ENCODE measurements at places on chromosomes 3 and 15.
A peak's percentile ranks its signal among the peaks of the same experiment; 100 is the strongest.

- DNase-seq: no peak
These were observed 352 bp upstream of the TMF1 start for GRCh38 chr3:69052472-69052898.

GRCh38 chr3:120451806-120452205 is 1.0 kb upstream of the FSTL1 start:
- DNase-seq: no peak

GRCh38 chr3:60645801-60646200 is 605.5 kb downstream of the FHIT start:
- DNase-seq: no peak

GRCh38 chr3:188271226-188271914 is 117.4 kb downstream of the LPP start:
- DNase-seq: no peak

GRCh38 chr15:79540551-79540950 is 108.4 kb downstream of the MINAR1 start:
- DNase-seq: no peak

DNA sequence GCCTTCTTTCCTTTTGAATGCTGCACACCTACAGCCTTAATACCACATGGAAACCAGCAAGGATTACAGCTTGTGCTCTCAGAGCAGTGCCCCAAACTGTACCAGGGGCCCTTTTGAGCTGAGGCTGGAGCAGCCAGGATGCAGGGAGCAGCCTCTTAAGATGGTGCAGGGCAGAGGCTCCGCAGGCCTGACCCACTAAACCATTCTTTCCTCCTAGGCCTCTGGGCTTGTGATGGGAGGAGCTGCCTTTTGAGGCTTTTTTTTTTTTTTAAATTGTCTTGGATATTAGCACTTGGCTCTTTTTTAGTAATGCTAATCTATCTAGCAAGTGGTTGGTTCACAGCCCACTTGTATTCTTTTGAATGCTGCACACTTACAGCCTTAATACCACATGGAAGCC is 37.7 kb downstream of the PFN2 start:
- no peak for DNase-seq

- no peak for DNase-seq
These were observed 58.5 kb upstream of the TRIM71 start for GRCh38 chr3:32759342-32759741.

GRCh38 chr3:24387493-24387892 is 107.2 kb downstream of the THRB start:
- no peak for DNase-seq

GRCh38 chr3:42815826-42816225 is 6.6 kb downstream of the ACKR2 start:
- no peak for DNase-seq

GRCh38 chr3:127043731-127044510 is 61.0 kb downstream of the PLXNA1 start:
- DNase-seq: no peak

GRCh38 chr15:57147621-57148020 is 228.7 kb upstream of the CGNL1 start:
- DNase-seq: no peak

GRCh38 chr3:98778852-98779413 is 15.8 kb downstream of the ST3GAL6 start:
- DNase-seq: no peak

- no peak for DNase-seq
These were observed 193.3 kb upstream of the CTDSPL start for GRCh38 chr3:37668431-37668817.

DNA sequence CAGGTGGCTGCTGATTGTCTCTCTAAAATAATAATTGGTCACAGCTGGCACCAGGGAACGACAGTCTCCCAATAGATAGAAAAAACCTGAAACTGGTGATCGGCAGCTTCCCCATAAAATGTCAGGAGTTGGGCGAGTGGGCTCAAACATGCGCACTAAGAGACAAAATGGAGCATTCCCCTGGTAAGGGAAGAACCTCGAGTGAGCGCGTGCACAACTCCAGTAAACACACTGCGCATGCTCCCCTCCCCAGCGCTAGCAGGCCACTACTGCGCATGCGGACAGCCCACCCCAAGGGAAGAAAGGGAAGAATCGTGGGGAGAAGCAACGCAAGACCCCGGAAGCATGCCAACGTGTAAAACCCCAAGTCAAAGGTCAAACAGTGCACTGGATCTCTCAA is 7.7 kb upstream of the STARD5 start:
- no peak for DNase-seq

GRCh38 chr3:33645060-33645647 is 72.9 kb downstream of the CLASP2 start:
- no peak for DNase-seq

GRCh38 chr3:177331203-177331835 is 134.0 kb upstream of the TBL1XR1 start:
- no peak for DNase-seq

- DNase-seq: peak; percentile 88
These were observed 279.3 kb upstream of the THBS1 start for GRCh38 chr15:39301589-39301999.

GRCh38 chr3:10010421-10010877 is 15.8 kb upstream of the FANCD2 start:
- no peak for DNase-seq

DNA sequence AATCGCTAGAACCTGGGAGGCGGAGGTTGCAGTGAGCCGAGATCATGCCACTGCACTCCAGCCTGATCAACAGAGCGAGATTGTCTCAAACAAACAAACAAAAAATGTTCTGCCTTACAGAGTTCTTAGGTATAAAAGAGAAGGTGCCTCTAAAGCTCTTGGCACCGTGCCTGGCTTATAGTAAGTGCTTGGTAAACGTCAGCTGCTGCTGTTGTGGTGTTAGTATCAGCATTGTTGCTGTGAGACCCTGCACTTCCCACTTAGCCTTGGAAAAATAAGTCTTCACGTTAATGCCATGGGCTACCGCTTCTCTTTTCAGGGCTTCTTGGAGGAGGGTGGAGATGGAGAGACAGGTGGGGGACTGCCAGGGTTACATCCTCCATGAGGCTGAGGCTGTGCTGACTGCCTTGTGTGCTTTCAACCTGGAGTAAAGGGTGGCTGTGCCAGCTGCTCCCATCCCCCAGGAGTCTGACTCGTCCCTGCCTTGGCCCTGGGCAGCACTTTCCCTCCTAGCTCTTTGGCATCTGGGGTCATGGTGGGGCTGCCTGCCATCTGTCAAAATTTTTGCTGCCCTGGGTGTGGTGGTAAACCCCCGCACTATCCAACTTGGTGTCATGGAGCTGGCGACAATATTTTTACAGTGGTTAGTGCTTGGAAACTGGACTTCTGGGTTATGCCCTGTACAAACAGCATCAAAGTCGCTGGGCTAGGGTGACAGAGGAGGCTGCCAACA is 17.8 kb downstream of the FLNB start:
- DNase-seq: no peak

GRCh38 chr15:40957581-40958051 is 4.3 kb downstream of the CHAC1 start:
- no peak for DNase-seq

DNA sequence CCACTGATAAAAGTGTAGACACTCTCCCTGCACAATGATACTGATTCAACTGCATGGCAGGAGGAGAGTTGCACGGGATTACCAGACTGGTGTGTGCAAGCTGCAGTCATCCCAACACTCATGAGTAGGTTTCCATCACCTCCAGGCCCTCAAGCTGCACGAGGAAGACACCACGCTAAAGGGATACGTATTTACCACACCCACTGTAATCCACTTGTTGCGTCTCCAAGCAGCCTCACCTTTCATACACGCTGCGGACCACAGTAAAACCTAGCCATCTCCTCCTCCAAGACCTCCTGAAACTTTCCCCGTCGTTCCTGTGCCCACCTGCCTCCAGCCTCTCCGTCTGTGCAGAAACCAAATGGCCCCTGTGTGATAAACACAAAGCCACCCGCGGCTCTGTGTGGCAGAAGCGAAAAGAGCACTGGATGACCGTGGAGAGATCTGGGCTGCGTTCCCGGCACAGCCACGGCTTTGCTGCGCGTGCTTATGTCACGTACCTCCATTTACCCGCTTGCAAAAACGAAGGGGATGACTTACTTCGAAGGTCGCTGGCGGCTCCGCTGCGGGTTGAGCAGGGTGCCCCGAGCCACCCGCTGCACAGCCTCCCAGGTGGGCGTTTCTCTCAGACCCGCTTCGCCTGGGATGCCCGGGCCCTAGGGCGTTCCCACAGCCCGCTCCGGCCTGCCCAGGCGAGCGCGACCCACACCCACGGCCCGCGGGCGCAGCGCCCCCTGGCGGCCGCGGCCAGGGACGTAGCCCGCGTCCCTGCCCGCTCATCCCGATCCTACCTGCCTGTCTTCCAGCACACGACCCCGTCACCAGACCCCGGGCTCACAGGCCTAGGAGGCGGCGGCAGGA is 643 bp downstream of the ABCC5 start:
- no peak for DNase-seq

GRCh38 chr15:89964232-89964954 is 36.7 kb upstream of the ZNF710 start:
- no peak for DNase-seq

DNA sequence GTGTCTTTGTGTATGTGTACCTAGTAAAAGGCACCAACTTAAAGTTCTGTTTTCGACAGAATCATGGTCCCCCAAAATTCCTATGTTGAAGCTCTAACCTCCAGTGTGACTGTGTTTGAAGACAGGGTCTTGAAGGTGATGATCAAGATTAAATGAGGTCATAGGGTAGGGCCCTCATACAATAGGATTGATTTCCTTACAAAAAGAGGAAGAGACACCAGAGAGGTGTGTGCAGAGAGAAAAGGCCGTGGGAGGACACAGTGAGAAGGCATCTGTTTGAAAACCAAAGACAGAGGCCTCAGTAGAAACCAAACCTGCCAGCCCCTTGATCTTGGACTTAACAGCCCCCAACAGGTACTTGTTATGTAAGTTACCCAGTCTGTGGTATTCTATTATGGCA is 52.0 kb upstream of the CORO2B start:
- no peak for DNase-seq

GRCh38 chr3:29067007-29067406 is 213.9 kb upstream of the RBMS3 start:
- DNase-seq: no peak

GRCh38 chr3:100523050-100523760 is 30.8 kb downstream of the TMEM45A start:
- no peak for DNase-seq

- no peak for DNase-seq
These were observed 61.6 kb downstream of the TPRG1 start for GRCh38 chr3:189233225-189233858.

GRCh38 chr15:31373096-31373865 is 46.6 kb downstream of the KLF13 start:
- no peak for DNase-seq

GRCh38 chr3:13045241-13045903 is 27.9 kb downstream of the IQSEC1 start:
- no peak for DNase-seq

- no peak for DNase-seq
These were observed 1.2 kb downstream of the PHC3 start for GRCh38 chr3:170180079-170180907.
